Activated CD8-positive, alpha-beta T cell treated with anti-CD3 and anti-CD28 coated beads, Interleukin-2, amount 10 ng/mL, durations not matched to agents 7 days and 5 days (primary cell): ENCODE measurements at places on chromosomes 2 and 18.

GRCh38 chr2:142694282-142694681 is 183.2 kb upstream of the KYNU start:
- DNase-seq = no peak

DNA sequence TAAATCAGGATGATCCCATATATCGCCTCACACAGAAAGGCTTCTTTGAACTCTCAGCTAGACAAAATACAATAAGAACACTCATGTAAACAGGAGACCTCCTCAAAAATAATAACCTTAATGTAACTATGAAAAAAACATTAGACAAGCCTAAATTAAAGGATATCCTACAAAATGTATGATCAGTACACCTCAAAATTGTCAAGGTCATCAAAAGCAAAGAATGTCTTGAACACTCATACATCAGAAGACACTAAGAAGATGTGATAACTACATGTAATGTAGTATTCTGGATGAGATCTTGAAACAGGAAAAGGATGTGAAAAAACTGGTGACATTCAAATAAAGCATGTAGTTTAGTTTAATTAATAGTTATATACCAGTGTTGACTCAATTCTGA is 616.8 kb upstream of the ZEB2 start:
- DNase-seq = no peak

DNA sequence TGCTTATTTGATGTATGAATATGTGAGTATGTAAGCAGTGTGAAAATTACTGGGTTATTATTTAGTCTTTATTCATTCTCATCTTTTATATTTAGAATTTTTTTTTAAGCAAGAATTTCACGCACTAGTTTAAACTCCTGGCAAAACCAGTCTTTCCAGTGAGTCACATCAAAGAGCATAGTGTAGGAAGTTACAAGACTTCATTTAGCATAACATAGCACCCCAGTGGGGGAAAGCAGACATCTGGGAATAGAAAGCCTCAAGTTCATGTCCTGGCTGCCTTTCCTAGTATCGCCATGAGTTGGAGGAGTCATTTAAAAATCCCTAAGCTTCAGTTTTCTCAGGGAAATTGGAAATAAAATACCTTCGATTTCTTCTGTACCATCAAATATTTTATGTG is 408.3 kb downstream of the NUP35 start:
- no peak for DNase-seq

DNA sequence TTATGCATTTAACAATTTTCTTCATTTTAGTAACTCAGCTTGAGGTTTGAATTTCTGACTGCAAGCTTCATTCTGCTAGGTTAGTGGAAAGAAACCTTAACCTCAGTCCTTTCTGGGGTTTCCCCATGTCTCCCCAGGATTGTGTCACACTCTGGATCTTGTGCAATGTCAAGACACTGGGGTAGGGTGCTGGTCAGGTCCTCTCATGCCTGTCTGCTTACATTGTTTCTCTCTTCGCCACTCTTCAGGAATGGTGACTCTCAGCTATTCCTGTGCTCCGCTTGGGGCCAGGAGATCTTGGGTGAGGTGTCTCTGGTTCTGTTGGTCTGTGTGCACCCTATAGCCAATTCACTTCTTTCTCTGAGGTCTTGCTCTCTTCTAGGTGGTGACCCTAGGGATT is 23.9 kb downstream of the CTLA4 start:
- DNase-seq = peak; percentile 40

DNA sequence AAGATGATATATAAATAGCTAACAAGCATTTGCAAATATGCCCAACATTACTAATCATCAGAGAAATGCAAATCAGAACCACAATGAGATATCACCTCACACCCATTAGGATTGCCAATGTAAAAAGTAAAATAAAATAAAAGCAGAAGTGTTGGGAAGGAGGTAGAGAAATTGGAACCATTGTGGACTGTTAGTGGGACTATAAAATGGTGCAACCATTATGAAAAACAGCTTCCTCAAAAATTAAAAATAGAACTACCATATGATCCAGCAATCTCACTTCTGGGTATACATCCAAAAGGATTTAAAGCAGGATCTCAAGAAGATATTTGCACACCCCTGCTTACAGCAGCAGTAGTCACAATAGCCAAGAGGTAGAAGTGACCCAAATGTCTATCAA is 99.8 kb upstream of the DAPL1 start:
- DNase-seq = no peak

GRCh38 chr18:75533950-75534349 is 106.4 kb upstream of the SMIM21 start:
- no peak for DNase-seq

GRCh38 chr2:10033251-10034006 is 9.9 kb upstream of the KLF11 start:
- no peak for DNase-seq

GRCh38 chr2:215241791-215242305 is 70.0 kb upstream of the ATIC start:
- DNase-seq = no peak

DNA sequence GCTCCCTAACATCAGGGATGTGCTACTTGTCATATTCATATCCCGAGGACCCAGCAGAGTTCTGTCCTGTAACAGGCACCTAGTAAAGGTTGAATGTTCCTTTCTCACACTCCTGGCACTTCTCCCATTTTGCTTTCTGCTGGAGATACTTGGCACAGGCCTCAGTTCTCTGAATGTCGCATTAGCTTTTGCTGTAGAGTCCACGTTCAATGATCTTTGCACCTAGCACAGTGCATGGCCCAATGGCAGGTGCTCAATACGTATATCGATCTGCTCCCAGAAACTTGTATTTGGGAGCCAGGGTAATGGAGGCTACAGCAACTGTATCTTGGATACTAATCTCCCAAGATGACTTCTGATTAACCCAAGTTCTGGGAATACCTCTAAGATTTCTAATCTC is 24.8 kb upstream of the VPS4B start:
- no peak for DNase-seq

- DNase-seq = no peak
These were observed 82.6 kb upstream of the TXNDC2 start for GRCh38 chr18:9803063-9803697.

- no peak for DNase-seq
These were observed 57.6 kb downstream of the BOLA3 start for GRCh38 chr2:74089816-74090745.

GRCh38 chr2:232419245-232420072 is 12.8 kb downstream of the ALPG start:
- no peak for DNase-seq

DNA sequence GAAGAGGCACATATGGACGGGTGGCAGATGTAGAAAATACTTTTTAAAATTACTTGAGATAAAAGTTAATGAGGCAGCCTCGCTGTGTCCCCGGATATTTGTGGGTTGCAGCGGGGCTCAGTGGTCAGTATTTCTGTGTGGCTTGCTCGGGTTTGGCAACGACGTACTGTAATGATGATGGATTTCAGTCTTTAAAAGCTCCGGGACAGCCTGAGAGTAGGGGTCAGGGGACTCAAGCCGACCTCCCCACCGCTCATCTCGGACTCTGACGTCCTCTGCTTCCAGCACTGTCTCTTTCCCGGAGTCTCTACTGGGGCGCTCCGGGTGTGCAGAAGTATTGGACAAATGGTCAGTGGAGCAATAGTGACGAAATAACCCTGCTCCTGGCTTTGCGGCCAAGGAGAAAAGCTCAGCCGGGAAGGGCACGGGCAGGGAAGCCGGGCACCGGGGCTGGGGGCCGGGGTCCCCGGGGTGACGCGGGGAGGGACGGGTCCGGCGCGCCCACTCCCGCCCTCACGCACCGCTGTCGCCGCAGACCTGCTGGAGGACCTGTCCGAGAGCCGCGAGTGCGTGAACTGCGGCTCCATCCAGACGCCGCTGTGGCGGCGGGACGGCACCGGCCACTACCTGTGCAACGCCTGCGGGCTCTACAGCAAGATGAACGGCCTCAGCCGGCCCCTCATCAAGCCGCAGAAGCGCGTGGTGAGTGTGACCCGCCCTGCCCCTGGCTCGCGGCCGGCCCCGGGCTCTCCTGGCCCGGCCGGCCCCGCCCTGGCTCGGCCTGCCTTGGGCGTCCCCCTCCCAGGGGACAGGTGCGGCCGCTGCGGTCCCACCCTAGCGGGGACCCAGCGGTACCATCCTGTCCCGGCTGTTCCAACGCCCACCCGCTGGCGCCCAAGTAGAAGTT is 7.3 kb downstream of the GATA6 start:
- no peak for DNase-seq

DNA sequence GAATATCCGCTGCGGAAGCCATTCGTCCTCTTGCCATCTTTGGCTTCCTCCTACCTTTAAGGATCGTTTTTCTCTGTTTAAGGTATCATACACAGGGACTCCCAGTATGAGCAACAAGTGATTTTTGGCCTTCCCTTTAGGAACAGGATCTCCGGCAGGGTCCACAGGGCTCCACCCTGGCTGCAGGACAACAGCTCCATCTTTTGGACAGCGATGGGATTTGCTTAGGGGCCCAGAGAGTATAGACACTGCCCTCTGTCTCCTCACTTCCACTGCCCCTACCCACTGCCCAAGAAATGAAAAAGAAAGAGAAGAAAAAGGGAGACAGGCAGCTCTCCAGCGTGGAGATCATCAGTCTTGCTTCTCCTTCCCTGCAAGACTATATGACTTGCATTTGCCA is 224.5 kb downstream of the UXS1 start:
- DNase-seq = peak; percentile 28

GRCh38 chr2:111697560-111697959 is 186.4 kb downstream of the ANAPC1 start:
- DNase-seq = no peak

DNA sequence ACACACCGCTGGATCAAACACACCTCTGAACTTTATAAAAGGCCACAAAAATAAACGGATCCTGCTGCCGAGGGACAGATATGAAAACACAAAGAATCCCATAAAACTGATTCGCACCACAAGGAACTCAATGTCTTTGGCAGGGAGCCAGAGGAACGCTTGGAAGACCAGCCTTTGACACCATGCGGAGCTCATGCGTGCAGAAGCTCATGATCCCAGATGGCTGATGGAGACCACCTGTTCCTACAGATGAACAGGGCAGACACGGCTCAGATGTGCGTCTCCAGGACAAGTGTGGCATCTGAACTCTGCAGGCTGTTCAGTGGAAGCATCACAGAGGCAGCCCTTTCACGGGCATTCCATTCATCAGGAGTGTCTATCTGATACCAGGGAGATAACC is 24.9 kb downstream of the COPS9 start:
- no peak for DNase-seq

DNA sequence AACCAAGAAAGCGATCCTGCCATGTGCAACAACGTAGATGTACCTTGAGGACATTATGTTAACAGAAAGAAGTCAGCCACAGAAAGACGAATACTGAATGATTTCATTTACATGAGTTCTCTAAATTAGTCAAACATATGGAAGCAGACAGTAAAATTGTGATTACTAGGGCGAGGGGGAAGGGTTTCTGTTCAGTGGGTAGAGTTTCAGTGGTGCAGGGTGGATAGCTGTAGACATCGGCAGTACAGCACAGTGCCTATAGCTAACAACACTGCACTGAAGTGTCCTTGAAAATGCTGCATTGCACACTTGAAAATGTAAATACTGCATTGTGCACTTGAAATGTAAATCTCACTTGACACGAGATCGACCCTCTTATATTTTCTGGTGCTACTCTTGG is 275.3 kb downstream of the GALR1 start:
- DNase-seq = no peak

GRCh38 chr2:64524604-64525316 is 632 bp downstream of the AFTPH start:
- DNase-seq = peak; percentile 49
